ENCODE measurements at places on chromosomes 5 and 9.

DNA sequence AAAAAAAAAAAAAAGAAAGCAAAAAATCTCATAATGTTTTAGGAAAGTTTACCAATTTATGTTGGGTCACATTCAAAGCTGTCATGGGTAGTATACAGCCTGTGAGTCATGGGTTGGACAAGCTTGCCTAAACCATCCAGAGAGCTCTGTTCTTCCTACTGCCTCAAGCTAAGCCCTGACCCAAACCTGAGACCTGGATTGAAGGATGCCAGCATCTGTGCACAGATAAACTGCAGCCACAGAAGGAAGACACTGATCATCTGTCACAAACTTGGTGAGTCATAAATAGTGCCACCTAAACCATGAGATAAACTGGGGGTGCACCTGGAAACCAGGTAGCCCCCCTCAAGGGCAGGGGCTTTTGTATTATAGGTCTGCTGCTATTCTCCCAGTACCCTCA lies 31.0 kb downstream of the CSF2 start:
- DNase-seq, result peak; percentile 12

DNA sequence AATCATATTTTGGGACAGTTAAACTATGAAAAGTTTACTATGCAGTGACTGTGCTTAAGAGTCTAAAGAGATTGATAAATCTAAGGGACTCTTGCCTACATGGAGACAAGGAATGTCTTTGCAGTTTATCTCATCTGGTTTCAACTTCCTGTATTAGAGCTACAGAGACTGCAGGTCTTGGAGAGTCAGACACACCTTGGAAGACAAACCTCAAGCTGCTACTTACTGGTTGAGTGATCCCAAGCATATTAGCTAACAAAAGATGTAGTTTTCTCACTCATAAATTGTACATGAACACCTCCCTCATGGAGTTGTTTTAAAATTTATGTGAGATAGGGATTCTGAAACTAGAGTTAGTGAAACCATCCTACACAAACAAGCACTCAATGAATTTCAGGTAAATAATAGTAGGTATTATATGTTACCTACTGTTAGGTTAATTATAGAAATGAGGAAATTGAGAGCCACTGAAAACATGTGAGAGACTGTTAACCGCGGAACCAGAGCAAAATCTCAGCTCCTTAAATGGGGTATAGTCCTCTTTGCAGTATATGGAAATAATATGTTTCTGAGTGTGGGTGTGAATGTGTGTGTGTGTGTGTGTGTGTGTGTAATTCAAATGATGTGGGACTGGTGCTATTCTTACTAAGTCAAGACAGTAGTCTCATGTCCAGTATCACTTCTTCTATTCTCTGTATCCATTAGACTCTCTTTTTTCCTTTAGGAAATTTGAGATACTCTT lies 752.1 kb downstream of the DTWD2 start:
- peak; percentile 81 for DNase-seq

- no peak for DNase-seq
Measured at GRCh38 chr5:78490709-78491485, 130.5 kb downstream of the SCAMP1 start.

DNA sequence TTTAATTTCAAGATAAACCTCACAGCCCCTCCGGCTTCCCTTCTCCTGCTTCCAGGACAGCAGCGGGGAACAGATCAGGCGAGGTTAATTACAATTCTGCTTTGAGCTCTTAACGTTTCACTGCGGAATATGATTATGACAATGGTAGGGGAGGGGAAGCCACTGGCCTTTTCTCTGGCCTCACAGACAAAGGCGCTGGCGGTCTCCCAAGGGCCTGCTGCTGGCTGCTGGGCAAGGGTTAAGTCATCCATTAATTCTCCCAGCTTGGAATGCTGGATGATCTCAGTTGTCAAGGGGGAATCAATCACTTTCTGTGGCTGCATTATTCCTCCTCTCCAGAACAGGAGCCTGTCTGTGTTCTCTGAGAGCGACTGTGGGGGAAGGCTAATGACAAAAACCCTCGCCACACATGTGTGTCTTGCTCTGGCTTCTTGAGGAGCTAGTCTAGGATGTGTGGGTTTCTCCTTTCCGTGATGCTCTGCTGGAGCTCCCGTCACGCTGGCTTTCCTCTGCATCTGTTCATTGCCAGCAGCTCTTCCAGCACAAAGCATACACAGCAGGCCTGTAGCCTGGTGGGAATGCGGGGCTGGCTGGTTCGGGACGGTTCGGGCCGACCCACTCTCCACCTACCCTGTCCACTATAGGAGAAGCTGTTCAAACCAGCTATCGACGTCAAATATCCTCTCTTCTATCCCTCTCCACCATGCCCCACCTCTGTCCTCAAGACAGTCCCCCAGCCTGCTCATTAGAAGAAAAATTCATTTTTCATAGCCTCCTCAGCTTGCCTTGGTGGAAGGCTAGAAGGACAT lies 82.8 kb downstream of the DCP2 start:
- no peak for DNase-seq

DNA sequence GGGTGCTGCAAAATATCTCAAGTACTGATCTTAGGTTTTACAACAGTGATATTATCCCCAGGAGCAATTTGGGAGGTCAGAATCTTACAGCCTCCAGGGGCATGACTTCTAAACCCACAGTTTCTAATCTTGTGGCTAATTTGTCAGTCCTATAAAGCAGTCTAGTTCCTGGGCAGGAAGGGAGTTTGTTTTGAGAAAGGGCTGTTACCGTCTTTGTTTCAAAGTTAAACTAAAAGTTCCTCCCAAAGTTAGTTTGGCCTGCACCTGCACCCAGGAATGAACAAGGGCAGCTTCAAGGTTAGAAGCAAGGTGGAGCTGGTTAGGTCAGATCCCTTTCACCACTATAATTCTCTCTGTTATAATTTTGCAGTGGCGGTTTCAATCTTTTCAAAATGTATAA lies 81.7 kb downstream of the SFXN1 start:
- no peak for DNase-seq

DNA sequence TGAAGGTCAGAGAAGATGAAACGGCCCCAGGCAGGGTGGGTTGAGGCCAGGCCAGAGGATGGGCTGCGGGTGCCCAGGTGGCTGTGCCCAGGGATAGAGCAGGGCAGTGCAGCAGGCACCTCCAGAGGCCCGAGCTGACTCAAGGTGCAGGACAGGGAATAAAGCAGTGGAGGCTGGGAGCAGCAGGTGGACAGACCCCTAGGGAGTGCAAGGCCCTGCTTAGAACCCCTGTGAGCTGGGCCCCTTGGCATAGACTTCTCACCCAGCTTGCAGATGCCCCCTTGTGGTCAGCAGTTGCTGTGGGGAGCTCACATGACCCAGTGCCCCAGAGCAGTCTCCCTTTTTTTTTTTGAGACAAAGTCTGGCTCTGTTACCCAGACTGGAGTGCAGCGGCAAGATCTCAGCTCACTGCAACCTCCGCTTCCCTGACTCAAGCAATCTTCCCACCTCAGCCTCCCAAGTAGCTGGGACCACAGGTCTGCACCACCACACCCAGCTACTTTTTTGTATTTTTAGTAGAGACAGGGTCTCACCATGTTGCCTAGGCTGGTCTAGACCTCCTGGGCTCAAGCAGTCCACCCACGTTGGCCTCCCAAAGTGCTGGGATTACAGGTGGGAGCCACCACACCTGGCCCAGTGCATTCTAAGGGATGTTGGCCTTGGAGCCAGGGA lies 118.8 kb downstream of the WNK2 start:
- peak; percentile 86 for DNase-seq
